ENCODE measurements at places on chromosomes 6 and 20.
A peak's percentile ranks its signal among the peaks of the same experiment; 100 is the strongest.

- DNase-seq: no peak
- no peaks in the 10 kb centered on the region for H3K4me1 ChIP-seq
- H3K27me3 ChIP-seq: no peaks in the 10 kb centered on the region
- no peaks in the 10 kb centered on the region for H3K36me3 ChIP-seq
- no peak overlapping the region for H3K4me3 ChIP-seq
These were observed 33.3 kb upstream of the AFDN start for GRCh38 chr6:167793421-167793820.

DNA sequence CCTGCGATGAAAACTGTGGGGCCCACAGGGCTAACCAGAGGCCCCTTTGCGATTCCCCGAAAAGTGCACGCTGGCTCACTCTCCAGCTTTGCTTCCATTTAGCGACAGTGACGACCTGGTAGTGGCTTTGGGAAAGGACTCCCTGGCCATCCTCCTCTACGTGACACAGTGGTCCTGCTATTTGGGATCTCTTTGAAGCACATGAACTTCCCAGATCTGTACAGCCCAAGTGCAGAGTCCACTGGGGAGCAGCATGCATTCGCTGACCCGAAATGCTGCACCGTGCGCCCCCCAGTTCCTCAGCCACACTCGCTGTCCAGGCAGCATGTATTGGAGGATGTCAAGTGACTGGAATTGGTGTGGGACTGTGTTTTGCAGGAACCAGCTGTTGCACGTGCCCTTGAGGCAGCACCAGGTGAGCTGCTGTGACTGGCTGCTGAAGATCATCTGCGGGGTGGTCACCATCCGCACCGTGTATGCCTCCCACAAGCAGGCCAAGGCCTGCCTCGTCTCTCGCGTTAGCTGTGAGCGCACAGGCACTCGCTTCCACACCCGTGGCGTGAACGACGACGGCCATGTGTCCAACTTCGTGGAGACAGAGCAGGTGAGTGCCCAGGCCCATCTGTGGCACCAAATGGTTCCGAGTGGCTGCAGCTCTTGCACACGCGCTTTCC lies 51.6 kb downstream of the SYNJ2 start:
- H3K4me3 ChIP-seq: no peak overlapping the region
- H3K27ac ChIP-seq: peak overlapping the region; percentile 73
- H3K36me3 ChIP-seq: no peaks in the 10 kb centered on the region
- no peaks in the 10 kb centered on the region for H3K27me3 ChIP-seq
- no peak for DNase-seq

- no peaks in the 10 kb centered on the region for H3K27me3 ChIP-seq
- peaks cover 3% of the 10 kb centered on the region for H3K4me1 ChIP-seq
- H3K27ac ChIP-seq: no peak overlapping the region
- H3K4me3 ChIP-seq: no peak overlapping the region
These were observed 67.0 kb downstream of the CHD6 start for GRCh38 chr20:41551011-41551705.

- peak; percentile 89 for DNase-seq
- no peaks in the 10 kb centered on the region for H3K4me1 ChIP-seq
- no peaks in the 10 kb centered on the region for H3K27me3 ChIP-seq
- H3K27ac ChIP-seq: peak overlapping the region; percentile 72
- no peaks in the 10 kb centered on the region for H3K36me3 ChIP-seq
These were observed 757 bp downstream of the RAET1E start for GRCh38 chr6:149897015-149897697.

Measured in uterus (tissue), 4 donors.